Activated gamma-delta T cell treated with anti-CD3 and anti-CD28 coated beads, Interleukin-2, amount 50 U/mL, for 16 hours (primary cell): ENCODE measurements at places on chromosomes 6 and 20.

DNA sequence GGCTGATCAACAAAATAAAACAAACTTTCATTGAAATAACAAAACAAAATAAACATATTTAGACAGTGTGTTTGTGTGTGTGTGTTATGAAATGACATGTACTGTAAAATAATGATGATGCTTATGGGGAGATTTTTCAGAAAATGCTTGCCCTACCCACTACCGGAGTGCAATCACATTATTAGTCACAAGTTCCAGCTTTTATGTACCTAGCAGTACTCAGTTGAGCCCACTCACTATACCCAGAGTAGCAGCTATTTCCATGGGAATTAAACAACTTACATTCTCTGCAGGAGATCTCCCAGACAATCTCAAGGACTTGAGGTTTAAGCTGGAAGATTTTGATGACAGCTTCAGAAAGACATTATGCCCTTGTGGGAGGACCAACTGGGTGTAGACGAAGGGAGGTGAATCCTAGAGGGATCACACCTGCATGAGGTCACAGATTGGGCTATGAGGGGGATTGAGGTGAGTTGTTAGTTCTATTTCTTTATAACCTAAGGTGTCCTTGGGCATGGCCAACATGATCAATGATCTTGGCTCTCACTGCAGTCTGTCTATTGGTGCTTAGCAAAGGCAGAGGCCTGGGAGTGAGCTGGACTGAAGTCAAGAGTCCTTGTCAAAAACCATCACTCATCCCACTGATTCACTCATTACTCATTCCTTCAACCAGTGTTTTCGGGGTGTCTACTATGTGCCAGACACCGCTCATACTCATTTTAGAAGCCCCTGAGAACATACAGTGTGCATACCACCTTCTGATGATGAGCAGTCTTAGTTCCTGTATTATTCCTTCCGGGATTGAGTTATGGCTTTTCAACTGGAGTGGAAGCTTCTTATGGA lies 6.7 kb upstream of the CLIC5 start:
- no peak for DNase-seq

- no peak for DNase-seq
These were observed 56.0 kb downstream of the CEBPB start for GRCh38 chr20:50246367-50247195.

DNA sequence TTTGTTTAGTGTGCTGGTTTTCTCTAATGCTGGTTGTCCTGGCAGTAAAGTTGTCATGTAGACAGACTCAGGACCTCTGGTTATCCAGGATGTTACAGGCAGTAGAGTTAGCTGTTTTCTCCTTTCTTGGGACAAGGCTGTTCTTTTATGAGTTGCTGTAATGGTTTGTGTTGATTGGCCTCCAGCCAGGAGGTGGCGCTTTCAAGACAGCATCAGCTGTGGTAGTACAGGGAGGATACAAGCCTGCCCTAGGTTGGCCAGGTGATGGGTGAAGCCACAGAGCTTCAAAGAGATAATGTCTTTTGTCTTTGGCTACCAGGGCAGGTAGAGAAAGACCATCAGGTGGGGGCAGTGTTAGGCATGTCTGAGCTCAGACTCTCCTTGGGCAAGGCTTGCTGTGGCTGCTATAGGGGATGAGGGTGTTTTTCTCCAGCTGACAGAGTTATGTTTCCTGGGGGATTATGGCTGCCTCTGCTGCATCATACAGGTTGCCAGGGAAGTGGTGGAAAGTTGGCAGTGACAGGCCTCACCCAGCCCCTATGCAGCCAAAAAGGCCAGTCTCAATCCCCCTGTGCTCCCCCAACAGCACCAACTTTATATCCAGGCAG lies 127.2 kb upstream of the TAB2 start:
- DNase-seq: peak; percentile 20

GRCh38 chr20:63974402-63975200 lies 4.8 kb downstream of the SAMD10 start:
- no peak for DNase-seq

- DNase-seq: no peak
These were observed 3.8 kb upstream of the PDYN start for GRCh38 chr20:1997483-1998192.

- no peak for DNase-seq
These were observed 132.3 kb downstream of the UNC5CL start for GRCh38 chr6:40906759-40907158.

GRCh38 chr20:52246366-52246765 lies 54.8 kb upstream of the ZFP64 start:
- no peak for DNase-seq

GRCh38 chr20:35595456-35595855 lies 20.2 kb upstream of the SPAG4 start:
- no peak for DNase-seq

DNA sequence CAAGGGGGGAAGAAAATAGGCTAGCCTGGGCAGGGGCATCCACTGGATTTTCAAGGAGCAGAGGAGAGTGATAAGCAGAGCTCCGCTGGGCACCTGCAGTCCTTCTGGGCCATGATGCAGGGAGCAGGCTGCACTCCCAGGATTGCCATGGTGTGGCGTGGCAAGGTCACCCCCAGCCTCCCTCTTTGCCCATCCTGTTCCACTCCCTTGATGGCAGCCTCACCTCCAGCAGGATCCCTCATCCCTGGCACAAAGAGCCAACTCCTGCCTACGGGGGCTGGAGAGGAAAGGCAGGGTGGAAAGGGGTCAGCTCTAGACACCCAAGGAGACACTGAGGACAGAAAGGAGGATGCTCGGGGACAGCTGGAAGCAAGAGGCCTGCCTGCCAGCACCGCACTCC lies 22.4 kb upstream of the MYMX start:
- no peak for DNase-seq
